ENCODE measurements at places on chromosomes 11 and 22. TPM values are rescaled to one million over a fixed set of nuclear protein-coding genes. Genes with fewer than 3 reads are reported as not detected.

Gene YPEL4
- not detected for total RNA-seq

Gene MMP1
- total RNA-seq: not detected

Gene NPAS4
- not detected for total RNA-seq

Gene FGF3
- total RNA-seq: not detected

Gene KLHDC7B
- 9.8 TPM for total RNA-seq

Gene LINC01488
- not detected for total RNA-seq

Gene GALR3
- total RNA-seq: not detected

Gene ACCS
- total RNA-seq: 65.3 TPM

Gene FGF19
- not detected for total RNA-seq
